ENCODE measurements at places on chromosomes 7 and 10.

DNA sequence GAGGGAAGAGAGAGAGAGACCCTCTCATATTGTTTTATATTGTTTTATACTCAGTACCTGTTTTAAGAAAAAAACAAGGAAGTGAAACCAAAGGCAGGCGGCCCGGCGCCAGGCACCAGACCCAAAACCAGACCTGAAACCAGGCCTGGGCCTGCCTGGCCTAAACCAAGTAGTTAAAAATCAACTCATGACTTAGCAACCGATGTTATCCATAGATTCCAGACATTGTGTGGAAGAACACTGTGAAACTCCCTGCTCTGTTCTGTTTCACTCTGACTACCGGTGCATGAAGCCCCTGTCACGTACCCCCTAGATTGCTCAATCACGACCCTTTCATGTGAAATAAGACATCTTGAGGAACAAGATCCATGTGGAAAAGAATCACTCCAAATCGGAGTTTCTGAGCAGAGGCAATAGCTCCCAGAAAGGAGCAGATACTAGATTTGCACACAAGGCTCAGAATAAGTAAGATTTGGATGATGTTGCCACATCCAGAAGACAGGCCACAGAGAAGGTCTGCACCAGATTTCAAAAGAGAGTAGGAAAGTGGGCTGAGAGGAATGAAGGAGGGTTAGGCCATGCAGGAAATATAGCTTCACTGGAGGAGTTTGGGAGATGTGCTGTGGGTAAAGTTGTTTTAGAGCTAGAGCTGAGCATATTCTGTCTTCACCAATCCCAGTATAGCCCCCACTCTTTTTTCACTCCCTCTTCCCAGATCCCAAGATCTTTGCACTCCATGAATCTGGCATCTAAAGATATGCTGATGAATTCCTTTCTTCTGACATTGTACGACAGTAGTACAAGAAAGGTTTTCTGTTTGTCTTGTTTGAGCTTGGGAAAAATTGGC, 8.8 kb upstream of the ZNF248 start:
- no peak for DNase-seq

GRCh38 chr10:75363431-75363830, 38.1 kb downstream of the ZNF503 start:
- no peak for DNase-seq

GRCh38 chr10:79445977-79446757, 743 bp upstream of the ZCCHC24 start:
- no peak for DNase-seq

DNA sequence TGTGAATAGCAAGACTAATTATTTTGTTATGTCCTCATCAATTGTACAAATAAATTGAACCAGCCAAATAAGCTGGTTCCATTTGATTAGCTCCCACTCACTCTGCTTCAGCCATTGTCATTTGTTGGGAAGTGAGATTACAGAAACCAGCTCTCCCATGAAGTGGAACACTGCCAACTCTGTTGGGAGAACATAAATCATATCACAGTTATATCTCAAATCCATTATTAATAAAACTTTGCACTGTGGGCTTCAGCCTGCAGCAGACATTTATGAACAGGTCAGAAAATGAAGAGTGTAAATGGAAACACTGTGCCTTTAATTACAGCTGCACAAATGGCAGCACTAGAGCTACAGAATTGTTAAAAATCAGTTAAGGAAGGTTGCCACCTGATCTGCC, 46.7 kb upstream of the TEX47 start:
- no peak for DNase-seq

GRCh38 chr7:50416527-50417182, 33.5 kb downstream of the FIGNL1 start:
- DNase-seq: no peak

DNA sequence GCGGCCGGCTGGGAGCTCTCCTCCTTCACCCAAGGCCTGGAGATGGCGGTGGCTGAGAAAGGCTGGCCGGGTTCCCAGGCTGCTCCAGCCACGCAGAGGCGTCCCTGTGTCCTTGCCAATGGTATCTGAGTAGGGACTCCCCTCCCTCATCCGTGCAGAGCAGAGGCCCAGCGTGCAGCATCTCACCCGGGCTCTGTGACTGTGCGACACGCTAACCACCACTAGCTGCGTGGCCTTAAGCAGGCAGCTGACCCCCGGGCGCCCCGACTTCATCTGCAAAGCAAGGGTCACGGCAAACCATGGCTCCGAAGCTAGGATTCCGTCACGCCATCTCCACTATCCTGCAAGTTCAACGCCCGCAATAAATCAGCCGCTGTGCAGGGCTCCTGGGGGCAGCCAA, 47.2 kb upstream of the TNRC18 start:
- no peak for DNase-seq

- DNase-seq: no peak
These were observed 5.6 kb upstream of the STK32C start for GRCh38 chr10:132313305-132313704.

DNA sequence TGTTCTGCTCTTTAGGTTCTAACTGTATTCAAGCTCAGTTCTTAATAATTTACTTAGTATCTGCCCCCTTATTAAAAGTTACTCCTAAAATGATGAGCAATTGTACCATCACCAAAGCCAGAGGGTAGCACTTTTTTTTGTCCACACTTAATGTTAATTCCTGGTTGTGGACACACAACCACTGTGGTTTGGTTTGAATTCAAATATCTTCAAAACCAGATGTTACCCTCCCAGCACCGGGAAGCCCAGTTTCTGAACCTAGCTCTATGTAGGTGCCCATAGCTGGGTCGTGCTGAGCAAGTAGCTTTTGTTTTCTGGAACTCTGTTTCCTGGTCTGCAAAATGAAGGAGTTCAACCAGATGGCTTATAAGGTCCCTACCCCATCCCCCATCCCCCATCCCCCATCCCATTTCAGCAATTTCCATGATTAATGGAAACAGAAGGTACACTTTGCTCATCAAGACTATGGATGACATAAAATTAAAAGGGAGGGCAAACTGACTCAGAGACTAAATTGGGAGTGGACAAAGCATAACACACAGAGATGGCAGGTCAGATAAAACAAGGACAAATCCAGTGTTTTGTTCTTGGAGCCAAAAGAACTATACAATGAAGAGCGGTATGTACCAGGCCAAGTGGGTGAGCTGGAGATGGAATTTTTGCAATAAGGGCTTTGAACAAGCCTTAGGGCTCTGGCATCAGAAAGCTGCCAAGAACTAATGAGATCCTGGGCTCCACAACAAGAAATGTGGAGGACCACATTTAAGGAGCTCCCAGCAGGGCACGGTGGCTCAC, 56.7 kb downstream of the DLG5 start:
- no peak for DNase-seq

DNA sequence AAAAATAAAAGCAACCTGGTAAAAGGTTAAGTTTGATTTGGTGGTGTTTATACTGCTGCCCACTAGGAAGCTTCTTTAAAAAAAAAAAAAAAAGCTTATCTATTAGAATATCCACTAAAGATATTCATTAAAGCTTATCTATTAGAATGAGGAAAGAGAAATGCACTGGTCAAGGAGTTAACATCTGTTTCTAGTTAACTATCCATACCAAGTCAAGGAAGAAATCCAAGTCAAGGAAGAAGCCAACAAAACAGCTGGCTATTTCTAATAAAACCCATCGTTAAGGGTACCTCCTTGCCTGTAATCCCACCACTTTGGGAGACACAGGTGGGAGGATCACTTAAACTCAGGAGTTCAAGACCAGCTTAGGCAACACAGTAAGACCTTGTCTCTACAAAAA, 82.6 kb downstream of the JMJD1C start:
- no peak for DNase-seq

Measured in NCI-H774 (cell line).